ENCODE measurements at places on chromosomes 6 and 20.

GRCh38 chr20:1448081-1448620 is 18.5 kb downstream of the NSFL1C start:
- no peak for DNase-seq

DNA sequence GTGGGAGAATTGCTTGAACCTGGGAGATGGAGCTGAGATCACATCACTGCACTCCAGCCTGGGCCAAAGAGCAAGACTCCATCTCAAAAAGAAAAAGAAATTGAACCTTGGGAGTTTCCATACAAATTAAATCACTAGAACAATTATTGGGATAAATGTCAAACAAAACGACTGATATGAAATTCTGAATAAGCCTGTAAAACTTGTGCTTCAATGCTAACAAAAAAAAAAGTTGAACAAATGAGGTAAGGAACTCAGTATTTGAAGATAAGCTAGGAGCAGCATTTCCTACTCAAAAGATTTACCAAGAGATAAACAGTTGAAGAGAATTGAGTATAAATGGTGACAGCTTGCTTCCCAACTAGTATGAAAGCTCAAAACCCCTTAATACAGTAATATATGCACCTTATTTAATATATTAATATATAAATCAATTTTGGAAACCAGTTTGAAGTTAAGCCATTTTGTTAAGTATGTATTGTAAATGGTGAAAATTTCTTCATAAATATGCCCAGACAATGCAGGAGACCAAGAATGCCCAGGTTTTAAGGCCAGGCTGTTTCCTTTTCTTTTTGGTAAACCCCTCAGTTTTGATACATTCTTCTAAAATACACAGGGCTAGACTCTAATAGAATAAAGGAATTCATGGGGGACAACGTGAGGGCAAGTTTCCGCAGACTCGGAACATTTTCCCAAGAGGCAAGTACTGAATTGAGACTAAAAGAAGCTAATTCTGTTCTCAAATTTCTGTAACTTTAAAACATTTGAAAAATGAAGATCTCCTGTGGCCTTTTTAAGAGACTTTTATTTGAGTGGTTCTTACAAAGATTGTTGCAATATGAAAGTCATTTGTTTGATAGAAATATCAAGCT is 3.9 kb downstream of the ROMO1 start:
- no peak for DNase-seq

DNA sequence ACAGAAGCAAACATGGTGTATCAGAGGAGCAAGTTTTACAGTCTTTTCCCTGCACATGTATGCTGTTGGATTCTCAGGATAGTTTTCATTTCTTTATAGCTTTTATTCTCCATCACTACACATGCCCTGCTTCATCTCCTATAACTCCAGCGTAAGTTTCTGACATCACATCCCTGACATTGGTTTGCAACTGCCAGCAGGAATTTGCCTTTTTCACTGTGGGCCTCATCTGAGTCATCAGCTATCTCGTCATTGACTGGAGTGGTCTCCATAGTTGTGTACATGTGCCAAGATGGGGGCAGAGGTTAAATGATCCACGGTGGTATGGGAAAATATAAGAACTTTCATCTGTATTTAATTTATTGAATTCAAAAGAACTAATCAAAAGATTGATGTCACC is 96.7 kb downstream of the SLX4IP start:
- DNase-seq = peak; percentile 77

DNA sequence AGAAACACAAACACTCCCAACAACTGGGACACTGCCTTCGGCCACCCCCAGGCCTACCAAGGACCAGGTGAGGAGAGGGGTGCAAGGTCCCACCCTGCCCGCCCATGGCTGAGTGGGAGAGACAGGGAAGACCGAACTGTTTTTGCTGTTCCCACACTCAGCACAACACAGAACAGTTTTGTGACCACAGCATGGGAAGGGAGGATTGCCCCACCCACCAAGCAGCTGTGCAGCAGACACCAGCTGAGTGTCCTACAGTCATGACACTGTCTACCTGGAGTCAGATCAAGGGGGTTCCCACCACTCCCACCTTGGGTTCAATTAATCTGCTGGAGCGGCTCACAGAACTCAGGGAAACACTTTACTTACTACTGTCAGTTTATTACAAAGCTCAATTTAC is 73.9 kb downstream of the SNX9 start:
- DNase-seq = no peak

DNA sequence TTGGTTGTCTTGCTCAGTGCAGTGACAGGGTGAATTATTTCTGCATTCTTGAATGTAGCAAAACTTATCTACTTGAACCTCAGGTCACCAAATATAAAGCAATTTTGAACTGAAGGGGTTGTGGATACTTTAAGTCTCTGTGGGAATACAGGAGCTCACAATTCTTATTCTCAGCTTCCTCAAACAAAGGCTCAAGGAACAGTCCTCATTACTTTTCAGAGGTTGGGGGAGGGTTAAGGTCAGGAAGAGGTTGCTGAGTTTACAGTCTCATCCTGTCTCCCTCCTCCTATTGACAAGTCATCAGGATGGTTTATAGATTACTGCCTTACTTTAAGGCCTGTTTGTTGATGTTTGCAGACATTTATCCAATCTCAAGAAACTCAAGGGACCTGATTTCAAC is 143.6 kb upstream of the SPACA1 start:
- DNase-seq = no peak

DNA sequence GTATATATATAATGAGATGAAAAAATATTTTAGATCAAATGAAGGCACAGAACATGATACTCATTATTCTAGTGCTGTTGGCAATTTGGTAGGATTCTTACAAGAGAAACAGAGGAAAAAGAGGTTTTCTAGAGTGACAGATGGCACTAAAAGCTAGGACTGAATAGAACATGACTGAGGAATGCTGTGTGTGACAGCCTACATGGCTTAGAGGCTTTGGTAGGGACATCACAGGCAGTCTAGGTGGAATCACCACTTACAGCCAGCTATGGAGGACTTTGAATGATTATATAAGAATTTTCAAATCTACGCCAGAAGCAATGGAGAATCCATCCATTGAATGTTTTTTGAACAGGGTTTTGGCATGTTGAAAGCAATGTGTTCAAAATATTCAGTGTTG is 52.8 kb downstream of the TPD52L1 start:
- DNase-seq = no peak

GRCh38 chr6:131773284-131773950 is 34.4 kb upstream of the ENPP1 start:
- no peak for DNase-seq

GRCh38 chr6:41543087-41543486 is 3.1 kb upstream of the FOXP4 start:
- no peak for DNase-seq

DNA sequence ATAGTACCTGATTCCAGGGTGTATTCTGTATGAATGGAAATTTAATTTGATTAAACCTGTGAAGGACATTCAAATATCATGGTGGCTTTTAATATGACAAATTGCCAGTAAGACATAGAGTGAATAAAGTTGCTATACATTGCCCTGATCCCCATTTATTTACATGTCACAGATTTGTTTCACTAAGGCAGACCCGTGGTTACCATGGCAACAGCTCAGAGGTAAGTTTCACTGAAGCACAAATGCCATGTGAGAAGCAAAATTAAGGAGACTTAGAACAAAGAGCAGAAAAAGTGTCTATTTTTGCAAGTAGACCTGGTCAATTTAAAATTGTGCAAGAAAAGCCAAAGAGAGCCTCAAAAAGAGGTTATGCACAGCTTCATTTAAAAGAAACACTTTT is 63.7 kb downstream of the PXDC1 start:
- DNase-seq = no peak

DNA sequence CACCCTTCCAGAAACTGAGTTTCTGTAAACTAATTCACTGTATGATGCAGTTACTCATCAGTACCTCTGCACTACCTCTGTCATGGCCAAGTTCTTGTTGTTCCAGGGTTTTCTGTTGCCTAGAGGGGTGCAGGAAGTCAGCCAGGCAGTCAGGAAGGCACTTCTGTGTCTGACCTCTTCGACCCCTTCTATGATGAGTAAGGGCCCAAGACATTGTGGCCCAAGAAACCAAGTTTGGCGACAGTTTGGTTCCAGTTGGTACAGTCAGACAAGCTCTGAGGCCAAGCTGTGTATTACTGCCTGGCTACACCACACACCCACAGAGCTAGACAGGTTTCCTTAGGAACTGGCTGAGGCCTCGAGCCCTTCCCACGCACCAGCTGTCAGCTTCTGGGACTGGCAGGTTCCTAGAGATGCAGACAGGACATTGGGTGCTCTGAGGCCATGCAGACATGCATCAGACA is 41.2 kb downstream of the TRAF3IP2 start:
- DNase-seq = peak; percentile 39

DNA sequence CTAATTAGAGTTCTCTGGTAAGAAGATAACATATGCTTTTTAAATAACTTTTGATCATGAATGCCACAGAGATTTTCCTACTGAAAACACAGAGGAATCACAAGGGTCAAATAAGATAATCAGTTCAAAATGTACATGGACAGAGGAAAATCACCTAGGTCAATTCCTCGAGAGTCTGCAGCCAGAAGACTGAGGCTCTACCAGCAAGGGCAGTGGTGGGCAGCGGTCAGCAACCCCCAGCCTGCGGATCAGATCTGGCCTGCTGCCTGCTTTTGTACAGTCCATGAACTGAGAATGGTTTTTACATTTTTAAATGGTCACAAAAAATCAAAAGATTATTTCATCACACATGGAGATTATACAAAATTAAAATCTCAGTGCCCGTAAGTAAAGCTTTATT is 79.0 kb downstream of the FYN start:
- no peak for DNase-seq

GRCh38 chr6:71280701-71281100 is 7.9 kb upstream of the OGFRL1 start:
- DNase-seq = no peak

GRCh38 chr20:47296950-47297349 is 59.5 kb downstream of the ZMYND8 start:
- peak; percentile 21 for DNase-seq

DNA sequence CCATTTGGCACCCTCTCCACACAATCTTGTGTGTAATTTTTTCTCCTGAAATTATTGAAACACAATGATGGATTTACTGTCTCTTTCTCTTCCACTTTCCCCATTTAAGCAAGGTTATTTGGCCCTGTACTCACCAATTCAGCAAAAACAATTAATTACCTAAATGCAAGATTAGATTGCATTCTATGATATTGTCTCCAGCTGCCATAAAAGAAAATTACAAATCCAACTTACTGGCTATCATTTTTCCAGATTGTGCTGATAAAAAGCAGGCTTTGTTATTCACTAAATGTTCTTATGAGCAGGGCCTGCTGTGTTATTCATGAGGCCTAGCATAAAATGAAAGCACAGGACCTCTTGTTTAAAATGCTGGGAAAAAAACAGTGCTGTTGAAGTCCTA is 95.8 kb upstream of the IRAK1BP1 start:
- DNase-seq = no peak

DNA sequence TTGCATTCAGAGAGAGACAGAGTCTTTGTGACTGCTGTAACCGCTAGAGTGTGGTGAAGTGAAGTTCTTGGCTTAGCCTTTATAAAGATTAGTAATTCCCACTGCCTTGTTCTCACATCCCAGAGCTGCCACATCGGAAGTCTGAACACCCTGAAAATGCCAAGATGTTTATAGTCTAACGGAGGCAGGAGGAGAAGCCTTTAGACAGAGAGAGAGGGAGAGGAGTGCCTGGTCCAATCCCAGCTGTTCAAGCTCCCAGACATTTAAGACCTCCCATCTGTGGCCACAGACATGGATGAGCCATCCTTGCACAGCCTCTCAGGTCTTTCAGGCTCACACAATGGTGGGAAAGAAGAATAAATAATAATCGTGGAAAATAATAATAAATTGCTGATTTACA is 1422.8 kb upstream of the EYS start:
- DNase-seq = no peak

DNA sequence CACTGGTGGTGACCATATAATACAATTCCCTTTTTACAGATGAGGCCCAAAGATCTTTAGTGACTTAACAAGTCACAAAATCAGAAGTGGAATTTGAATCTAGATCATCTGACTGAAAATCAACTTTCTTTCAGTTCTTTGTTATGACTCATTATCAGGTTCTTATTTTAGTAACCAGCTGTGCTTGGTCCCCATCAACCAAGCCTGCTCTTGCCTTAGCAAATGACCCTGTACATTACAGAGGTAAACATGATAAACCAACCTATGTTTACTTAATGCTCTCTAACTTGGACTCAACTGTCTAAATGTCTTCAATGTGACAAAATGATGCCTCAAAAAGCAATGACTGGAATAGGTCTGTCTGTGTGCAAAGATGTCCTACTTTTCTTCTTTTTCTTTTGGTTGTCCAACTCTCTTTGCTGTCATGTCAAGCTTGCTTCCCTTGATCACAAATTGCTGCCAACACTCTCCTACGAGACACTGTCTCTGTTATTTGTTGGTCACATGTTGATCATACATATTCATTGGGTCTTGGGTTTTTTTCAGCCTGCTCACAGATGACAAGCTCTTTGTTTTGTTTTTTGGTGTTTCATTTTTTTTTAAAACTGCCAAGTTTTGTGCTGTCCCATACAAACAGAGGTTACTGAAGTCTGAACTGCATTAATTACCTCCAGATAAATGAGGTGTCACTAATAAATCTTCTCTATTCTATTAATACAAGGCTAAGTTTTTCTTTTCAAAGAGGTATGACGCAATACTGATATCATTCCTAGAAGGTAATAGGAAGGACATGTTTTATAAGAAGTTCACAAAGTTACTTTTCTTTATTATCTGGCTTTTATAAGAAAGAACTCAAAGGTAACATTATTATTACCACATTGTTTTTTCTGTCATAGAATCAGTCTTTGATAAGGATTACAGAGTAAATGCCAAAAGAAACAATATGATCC is 62.2 kb upstream of the PLN start:
- no peak for DNase-seq

- DNase-seq = no peak
Measured at GRCh38 chr6:168097221-168097620, 18.2 kb upstream of the FRMD1 start.

GRCh38 chr6:33925936-33926335 is 122.1 kb upstream of the MLN start:
- no peak for DNase-seq

DNA sequence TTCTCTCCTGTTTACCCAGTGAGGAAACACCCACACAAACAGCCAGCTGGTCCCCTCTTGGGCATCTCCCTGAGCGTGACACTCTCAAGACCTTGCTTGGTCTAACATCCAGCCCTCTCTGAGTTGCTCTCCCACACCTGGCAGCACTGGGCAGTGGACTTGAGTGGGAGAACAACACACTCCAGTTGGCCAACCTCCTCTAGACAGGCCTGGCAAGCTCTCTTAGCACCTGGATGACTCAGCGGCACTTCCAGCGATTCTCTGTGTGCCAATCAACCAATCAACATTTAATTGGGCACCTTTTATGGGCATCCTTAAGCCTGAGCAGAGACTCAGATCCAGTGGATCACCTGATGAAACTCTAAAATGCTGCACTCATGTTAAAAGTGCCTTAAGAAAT is 76.6 kb upstream of the QKI start:
- DNase-seq = no peak

GRCh38 chr6:105345506-105345905 is 57.4 kb downstream of the PREP start:
- no peak for DNase-seq

GRCh38 chr20:3276680-3277015 is 37.7 kb upstream of the SLC4A11 start:
- peak; percentile 10 for DNase-seq

GRCh38 chr6:138487102-138487604 is 12.1 kb downstream of the NHSL1 start:
- DNase-seq = no peak
